ENCODE measurements at places on chromosomes 11 and 22.
A peak's percentile ranks its signal among the peaks of the same experiment; 100 is the strongest.

- DNase-seq, result no peak
Measured at GRCh38 chr11:34519595-34520235, 6.1 kb upstream of the ELF5 start.

- no peak for DNase-seq
Measured at GRCh38 chr22:42686756-42687491, 33.7 kb downstream of the A4GALT start.

- DNase-seq, result no peak
Measured at GRCh38 chr11:58592760-58593472, 14.1 kb downstream of the ZFP91 start.

DNA sequence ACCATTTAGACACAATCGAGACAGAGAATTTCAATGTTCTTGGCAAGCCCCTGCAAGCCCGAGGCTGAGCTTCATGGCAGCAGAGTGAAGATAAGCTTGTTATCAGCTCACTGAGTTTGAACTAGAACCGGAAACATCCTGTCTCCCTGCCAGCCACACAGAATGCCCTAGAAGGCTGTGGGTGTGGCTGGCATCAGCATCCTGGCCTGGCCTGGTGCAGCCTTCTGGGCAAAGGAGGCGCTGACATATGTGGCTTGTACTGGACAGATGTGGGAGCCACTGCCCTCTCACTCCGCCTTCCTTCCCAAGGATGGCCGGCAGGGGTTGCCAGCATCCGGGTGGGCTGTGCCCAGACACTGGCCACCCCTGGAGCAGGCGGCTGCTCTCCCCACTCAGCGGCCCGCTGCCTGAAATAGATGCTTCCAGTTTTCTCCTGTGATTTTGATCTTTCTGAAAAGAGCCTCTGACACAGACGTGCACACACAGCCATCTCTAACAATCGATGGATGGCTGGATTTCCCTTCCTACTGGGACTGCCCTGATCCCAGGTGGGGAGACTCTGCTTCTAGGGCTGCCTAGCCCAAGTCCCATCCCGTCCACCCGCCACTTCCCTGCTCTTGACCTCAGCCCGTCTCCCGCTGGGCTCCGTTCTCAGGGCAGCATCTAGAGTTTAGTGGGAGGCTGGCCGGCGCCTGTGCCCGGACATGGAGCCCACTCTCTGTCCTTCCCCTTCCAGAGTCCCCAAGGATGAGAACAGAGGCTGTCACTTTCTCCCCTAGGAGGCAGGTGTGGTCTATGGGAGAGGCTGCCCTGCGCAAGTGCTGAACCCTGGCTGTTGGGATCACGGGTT, 149.7 kb downstream of the CTTN start:
- no peak for DNase-seq

DNA sequence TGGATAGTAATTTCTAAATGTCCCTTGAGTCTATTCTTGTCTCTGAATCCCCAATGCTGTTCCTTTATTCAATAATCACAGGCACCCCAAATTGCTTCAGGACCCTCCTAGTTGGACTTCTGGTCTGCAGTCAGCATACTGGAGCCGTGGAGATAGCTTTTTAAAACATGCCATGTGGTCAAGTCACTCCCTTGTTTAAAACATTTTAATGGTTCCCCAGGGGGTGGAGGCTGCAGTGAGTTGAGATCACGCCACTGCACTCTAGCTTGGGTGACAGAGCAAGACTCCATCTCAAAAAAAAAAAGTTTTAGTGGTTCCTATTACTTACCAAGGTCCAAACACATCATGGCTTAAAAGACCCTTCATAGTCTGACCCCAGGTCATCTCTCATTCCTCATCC, 220.3 kb downstream of the ADAMTS15 start:
- DNase-seq, result no peak

DNA sequence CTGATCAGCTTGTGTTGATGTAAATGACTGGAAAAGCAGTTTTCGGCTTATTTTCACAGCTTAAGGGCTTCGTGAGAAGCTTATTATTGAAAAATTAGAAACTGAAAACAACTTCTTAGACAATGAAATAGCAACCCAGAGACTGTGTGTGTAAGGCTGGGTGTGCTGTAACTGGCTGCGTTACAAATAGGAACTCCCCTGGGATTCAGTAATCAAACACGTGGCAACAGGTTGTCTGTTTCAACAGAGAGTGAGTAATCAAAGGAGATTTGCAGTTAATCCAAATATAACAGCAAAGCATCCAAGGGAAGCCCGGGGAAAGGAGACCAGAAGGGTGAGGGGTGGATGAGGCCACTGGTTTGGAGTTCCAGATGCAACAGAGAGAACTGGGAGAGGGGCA, 19.2 kb downstream of the NTM start:
- DNase-seq, result no peak

- no peak for DNase-seq
Measured at GRCh38 chr11:18567081-18567480, 21.5 kb downstream of the UEVLD start.

DNA sequence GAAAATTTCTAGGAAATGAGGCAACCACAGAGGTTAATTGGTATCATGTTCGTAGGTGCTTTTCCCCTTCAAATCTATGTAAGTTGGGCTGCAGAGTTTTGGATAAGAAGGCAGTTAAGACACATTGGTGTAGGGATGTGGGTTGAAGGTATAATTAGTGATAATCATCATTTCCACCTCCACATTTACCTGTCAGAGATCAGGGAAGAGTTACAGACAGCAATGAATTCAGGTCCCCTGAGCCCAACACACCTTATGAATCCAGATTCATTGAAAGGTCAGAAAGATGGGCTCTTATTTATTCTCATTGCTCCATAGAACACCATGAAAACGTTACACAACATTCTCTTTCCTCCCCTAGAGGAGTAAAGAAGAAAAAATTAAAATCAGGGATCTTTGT, 308.7 kb downstream of the C11orf87 start:
- no peak for DNase-seq

- no peak for DNase-seq
Measured at GRCh38 chr11:75855206-75855605, 40.2 kb downstream of the UVRAG start.

- DNase-seq, result peak; percentile 54
Measured at GRCh38 chr11:61071208-61071681, 31.0 kb upstream of the CD5 start.

Measured in effector memory CD4-positive, alpha-beta T cell (primary cell).